Stimulated activated CD8-positive, alpha-beta memory T cell treated with anti-CD3 and anti-CD28 coated beads, Interleukin-7, amount 100 ng/mL, for 4 hours (primary cell): ENCODE measurements at places on chromosomes 6 and 20.

DNA sequence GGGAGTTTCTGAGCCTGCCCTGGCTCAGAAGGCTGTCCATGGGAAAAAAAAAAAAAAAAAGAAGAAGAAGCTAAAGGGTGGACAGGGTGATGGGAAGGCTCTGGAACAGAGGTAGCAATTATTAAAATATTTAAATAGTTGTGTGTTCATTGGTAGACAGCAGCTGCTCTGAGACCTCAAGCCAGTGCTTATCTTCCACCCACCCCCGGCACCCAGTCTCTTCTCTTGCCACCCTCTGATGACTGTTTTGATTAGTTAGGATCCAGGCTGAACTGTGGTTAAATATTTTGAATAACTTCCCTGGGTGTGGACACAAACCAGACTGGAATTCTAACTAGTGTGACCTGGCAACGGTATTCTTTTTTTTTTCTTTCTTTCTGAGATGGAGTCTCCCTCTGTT, 16.9 kb upstream of the SRSF3 start:
- DNase-seq: no peak

GRCh38 chr20:62946918-62947317, 5.6 kb upstream of the SLC17A9 start:
- no peak for DNase-seq

GRCh38 chr6:137792160-137793033, 74.7 kb upstream of the TNFAIP3 start:
- no peak for DNase-seq

- DNase-seq: no peak
These were observed 1.4 kb downstream of the PAQR8 start for GRCh38 chr6:52363228-52363867.

- no peak for DNase-seq
These were observed at the start of gene PLA2G7 for GRCh38 chr6:46734867-46735719. Gene PLA2G7 (minus strand): TSS chr6:46735375. CDS start chr6:46722891, 12,484 bp downstream.

GRCh38 chr20:4959592-4959991, 41.7 kb downstream of the SLC23A2 start:
- DNase-seq: no peak

- DNase-seq: no peak
These were observed 558.9 kb downstream of the PKHD1 start for GRCh38 chr6:51528556-51528955.
